ENCODE measurements at places on chromosomes 7 and 10.
A peak's percentile ranks its signal among the peaks of the same experiment; 100 is the strongest.

DNA sequence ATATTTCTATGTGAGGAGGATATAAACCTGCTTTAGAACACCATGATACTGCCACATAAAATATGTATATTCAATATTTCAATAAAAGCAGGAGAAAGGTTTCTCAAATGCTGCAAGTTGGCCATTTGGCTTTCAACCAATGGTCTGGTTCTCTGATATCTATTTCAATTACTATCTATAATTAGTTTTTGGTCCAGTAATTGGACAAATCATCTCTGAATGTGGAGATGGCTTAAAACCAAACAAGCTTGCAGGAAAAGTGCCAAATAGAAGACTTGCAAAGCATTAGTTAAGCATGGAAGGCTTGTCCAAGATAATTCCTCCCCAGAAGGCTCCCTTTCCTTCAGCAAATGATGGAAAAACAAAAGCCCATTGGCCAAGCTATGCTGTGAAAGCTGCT, 140.1 kb downstream of the CPEB3 start:
- DNase-seq: no peak

DNA sequence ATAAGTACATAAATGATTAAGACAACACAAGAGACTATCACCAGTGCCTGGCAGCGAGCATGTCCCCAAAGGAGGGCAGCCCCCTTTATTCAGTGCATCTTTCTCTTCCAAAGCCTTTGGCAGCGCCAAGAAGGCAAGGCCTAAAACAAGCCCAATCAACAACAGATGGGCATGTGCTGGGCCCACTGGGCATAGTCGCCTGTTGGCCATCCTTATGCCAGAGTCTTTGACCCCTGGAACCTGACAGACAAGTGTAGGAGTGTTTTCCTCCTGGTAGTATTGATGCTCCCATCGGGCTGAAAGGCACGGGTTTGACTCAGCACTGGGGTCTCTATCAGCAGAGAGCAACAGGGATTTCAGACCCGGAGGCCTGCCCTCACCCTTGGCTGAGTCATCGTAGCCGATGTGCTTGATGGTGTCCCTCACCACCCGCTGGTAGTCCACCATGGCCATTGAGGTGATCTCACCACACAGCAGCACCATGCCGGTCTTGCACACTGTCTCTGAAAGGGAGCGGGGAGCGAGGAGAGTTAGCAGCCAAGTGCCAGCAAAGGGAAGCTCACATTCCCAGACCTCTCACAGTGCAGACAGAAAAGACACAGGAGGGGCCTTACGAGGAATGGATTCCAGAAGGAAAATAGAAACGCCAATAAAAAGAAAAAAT, 5.8 kb downstream of the MAT1A start:
- DNase-seq: no peak

GRCh38 chr10:127715782-127716378, 21.1 kb upstream of the FOXI2 start:
- no peak for DNase-seq

GRCh38 chr7:21352540-21353387, 75.1 kb upstream of the SP4 start:
- no peak for DNase-seq

- DNase-seq: no peak
Observed at GRCh38 chr10:88994019-88994418, 3.4 kb downstream of the FAS start.

DNA sequence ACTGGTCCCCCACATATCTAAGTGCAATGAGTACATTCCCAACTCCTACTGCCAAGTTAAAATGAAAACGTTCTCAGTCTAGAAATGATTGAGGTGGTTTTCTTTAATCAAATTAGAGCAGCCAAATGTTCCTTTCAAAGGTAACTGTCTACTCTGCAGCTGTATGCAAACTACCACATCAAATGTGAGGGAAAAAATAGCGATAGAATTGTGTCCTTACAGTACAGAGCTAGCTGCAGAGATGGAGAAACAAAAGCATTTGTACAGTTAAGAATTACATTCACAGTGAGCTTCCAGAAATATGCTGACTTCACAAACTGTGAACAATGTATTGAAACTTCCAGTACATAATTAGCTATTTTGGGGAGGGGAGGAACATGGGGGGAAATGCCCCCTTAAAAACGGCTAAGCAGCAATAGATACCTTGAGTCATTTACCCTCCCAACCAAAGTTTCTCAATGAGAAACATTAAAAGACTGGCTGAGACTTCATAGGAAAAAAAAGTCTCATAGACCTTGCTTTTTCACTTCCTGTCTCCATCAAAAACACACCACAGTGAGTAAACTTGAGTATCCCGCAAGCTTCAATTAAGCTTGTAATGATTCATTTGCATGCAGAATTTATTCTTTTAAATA, 22.9 kb downstream of the CDK6 start:
- no peak for DNase-seq

DNA sequence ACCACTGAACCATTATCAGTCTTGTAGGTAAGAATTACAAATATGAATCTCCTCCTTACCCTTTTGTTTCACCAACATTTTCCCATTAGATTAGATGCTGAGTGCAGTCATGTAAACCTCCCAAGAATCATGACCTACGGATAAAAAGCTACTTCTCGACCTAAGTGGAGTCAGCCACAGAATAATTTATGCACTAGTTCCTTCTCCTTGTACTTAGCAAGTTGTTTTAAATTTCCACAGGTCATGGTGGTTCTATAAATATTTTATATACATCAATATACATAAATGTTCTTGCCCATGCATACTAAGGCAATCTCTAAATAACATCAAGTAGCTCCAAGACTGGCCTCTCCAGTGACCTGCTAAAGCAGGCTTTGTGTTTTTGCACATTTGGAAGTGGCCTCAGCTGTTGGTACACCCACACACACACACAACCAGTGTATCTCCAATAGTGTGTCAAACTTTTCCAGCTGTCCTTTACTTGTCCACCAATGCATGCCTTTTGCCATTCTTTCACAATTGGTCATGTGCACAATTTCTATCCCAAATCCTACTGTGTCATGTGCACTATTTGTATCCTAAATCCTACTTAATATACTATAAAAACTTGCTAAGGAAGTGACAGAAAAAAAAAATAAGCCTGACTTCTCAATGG, 21.5 kb downstream of the LMOD2 start:
- no peak for DNase-seq

DNA sequence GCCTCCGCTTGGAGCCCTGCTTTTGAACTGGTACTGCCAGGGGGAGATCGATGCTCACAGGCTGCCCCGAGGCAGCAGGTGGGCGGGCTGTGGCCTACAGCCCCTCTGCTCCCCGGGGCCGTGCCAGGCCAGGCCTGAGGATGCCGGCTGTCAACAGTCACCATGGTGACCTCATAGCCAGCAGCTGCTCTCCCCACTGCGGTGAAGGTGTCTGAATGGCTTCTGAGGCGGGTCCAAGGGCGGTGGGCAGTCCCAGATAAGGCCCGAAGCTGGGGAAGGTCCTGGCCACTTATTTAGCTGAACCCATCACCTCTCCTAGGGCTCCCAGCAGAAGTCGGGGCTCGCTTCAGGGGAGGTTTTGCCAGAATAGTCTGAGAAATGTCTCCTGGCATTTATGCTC, 179.3 kb downstream of the ARHGAP12 start:
- DNase-seq: no peak

- no peak for DNase-seq
Observed at GRCh38 chr7:102413091-102413490, 16.9 kb downstream of the PRKRIP1 start.

DNA sequence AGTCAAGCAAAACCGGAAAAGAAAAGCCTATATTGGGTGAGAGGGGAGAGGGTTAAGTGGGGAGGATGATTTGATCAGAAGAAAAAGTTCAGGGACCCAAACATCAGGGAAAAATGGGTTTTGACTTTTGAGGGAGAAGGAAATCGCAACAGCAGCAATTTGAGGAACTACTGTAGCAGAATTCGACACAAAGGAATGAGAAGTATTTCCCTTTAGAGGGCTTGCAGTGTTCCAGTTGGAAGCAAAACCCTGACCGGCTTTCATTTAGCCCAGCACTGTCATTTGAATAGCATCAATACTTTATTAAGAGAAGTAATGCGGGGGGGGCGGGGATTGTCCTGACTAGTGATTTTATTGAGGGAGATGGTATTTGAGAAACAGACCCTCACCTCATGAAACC, 37.2 kb upstream of the GATA3 start:
- DNase-seq: no peak

DNA sequence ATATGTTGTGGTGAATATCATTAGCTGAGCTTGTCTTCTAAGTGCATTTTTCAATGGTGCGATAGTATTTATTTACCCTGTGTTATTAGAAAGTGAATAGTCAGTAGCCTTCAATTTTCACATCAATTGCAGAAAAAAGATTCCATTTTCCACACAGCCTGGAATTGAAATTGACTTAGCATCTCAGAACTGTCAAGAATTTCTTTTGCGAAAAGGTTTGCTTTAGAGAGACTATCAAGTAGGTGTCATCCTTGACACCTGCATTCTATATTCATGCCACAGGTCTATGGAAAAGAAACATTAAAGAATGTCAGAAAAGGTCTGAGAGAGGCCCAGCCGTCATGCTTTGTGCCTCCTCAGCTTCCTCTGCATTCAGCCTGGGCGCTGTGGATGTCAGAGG, 504.9 kb downstream of the PARD3 start:
- DNase-seq: no peak

DNA sequence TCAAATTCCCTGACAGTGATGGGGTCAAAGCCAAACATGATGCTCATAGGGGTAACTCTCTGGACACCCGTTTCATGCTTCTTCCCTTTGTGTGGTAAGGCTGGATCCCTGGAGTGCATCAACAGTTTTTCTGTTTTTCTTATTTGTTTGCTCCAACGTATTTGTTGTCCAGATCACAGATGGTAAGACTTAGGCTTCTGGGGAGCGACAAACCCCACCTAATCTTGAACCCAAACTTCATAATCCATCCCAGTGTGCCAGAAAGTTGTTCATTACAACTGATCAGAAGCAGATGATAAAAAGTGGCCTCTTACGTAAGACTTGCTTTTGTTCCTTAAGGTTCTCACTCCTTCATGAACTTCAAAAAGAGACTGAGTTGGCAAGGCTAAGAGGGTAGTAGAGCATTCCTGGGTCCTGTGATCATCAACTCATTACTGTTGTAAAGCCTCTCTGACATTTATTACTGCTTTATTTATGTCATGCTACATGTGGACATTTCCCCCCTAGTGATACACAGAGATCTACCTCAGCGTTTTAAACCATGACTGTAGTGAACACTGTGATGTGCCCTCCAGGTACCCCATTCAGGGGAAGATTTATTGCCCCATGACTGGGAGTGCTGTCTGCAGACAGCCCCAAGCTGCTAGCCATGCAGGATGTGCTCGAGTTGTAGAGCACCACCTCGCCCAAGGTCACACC, 125.6 kb downstream of the CCDC71L start:
- no peak for DNase-seq

DNA sequence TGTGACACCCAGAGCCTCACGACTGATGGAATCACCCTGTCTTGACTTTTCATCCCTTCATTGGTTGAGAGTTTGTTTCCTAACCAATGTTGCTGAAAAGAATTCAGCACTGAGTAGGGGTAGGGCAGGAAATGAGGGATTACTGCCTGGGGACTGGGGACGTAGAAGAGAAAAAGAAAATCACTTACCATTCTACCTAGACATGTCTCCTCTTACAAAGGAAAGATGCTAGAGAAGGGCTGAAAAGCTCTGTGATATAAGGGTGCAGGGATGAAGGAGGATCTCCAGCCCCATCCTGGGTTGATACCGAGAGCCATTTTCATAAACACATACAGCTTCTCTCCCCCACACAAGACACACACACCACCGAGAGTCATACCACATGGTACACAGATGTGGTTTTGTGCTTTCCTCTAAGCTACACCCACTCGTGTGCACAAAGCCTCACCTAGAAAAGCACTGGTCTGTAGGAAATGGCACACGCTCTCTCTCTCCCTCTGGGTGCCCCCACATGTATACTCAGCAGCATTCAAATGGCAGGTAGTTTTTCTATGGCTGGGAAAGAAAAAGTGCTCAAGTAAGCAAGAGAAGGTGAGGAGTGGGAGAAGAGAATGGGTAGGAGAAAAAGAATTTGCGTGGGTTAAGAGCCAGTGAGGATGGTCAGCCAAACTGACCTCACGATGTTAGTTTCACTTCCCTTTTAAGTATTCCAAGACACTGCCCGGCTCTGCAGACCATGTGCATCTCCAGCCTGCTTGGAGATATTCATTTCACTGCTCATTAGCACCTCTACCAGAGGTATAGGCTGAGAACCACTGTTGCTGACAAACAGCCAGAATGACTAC, 85.8 kb downstream of the CALD1 start:
- peak; percentile 3 for DNase-seq

DNA sequence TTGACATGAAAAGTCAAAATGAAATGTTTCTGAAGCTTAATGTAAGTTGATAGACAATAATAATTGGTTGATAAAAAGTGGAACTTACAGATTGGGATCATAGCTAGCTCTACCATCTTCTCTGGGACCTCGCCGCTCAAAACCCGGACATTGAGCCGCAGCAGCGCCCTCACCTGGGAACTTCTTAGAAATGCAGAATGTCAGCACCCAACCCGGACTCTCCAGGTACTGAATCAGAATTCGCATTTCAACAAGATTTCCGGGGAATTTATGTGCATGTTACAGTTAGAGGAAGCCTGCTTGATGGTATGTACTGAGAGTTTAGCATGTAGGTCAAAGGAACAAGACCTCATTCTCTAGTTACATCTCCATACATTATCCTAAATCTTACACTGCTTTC, 36.7 kb upstream of the ABLIM1 start:
- no peak for DNase-seq

- DNase-seq: no peak
Observed at GRCh38 chr7:56097700-56098099, 4.9 kb upstream of the PHKG1 start.

DNA sequence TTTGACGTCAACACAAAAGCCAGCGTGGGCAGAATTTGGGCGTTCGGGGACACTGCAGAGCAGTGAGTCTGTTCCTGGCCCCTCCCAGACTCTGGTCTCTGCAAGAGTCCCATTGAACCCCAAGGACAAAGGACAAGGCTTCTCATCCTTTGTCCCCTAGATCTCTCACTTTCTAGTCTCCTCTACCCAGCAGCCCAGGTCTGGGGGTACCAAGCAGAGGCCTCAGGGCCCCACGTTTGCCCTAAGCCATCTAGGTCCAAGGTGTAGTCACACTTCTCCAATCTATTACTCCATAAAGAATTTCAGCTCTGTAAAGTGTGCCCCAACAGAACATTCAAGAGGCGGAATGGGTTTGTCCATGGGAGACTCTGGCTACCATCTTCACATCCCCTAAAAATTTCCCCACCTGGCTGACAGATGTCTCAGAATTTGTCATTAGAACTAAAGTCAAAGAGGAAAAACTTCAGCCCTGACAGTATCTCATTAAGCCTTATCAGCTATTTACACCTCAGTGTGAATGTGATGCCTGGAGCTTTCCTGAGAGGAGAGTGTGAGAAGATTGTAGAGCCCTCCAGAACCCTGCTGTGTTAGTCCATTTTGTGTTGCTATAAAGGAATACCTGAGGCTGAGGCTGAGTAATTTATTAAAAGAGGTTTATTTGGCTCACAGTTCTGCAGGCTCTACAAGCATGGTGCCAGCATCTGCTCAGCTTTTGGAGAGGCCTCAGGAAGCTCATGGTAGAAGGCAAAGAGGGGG, 81.4 kb upstream of the HABP2 start:
- DNase-seq: no peak

DNA sequence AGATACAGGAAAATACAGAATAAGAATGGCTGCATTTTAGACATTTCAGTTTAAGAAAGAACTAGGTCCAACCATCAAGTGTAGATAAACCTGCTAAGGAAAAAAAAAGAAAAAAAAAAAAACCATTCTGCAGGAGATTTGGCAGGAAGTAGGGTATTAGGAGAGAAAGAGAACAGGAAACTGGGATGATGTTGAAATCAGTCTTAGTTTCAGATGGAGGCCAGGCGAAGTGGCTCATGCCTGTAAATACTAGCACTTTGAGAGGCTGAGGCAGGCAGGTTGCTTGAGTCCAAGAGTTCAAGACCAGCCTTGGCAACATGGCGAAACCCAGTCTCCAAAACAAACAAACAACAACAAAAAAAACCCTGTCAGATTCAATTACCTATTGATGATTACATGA, 120.2 kb downstream of the RAB11FIP2 start:
- no peak for DNase-seq

Measured in activated naive CD8-positive, alpha-beta T cell treated with anti-CD3 and anti-CD28 coated beads, Interleukin-2, amount 50 U/mL, for 16 hours (primary cell).